CD4-positive, alpha-beta T cell treated with Interleukin-12 subunit alpha and Interleukin-12 subunit beta, for 1 hour (primary cell): ENCODE measurements at places on chromosomes 1 and 21.

DNA sequence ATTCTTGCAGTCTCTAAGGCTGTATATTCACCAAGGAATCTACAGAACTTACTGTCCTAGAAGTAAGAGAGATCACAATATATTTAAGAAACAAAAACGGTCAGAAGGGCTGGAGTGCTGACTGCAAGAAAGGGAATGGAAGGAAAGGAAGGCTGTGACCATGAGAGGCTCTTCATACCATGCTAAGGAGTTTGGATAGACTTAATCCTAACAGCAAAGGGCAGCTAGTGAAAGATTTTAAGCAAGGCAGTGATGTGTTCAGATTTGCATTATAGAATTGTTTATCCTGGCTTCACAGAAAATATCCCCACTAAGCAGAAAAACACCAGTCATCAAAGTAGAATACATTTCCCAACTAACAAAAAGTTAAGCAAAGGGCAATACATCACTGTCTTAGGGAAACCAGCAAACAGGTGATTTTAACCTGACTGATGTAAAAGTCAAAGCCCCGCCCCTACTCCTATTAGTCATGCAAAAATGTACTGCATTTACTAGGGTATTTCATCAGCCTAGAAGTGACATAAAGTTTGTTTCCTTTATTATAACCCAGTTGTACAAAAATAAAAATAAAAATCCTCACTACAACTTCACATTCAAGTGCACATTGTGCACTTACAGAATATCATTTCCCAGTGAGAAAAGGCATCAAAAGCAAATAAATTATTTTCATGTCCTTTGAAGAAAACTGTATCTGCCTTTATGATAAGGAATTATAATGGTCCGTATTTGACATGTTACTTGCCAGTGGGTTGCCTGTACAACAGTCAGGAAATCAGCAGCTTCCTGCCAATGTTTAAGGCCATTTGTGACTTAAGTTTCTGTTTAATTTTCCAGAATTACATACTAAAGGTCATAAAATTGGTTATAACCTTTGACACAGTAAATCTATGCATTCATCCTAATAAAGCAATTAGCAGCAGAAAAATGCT is 17.2 kb downstream of the JAK1 start:
- DNase-seq, result peak; percentile 20

GRCh38 chr1:110309139-110309538 is 30.0 kb upstream of the RBM15 start:
- no peak for DNase-seq

GRCh38 chr1:157682710-157683437 is 17.7 kb downstream of the FCRL3 start:
- DNase-seq, result no peak

DNA sequence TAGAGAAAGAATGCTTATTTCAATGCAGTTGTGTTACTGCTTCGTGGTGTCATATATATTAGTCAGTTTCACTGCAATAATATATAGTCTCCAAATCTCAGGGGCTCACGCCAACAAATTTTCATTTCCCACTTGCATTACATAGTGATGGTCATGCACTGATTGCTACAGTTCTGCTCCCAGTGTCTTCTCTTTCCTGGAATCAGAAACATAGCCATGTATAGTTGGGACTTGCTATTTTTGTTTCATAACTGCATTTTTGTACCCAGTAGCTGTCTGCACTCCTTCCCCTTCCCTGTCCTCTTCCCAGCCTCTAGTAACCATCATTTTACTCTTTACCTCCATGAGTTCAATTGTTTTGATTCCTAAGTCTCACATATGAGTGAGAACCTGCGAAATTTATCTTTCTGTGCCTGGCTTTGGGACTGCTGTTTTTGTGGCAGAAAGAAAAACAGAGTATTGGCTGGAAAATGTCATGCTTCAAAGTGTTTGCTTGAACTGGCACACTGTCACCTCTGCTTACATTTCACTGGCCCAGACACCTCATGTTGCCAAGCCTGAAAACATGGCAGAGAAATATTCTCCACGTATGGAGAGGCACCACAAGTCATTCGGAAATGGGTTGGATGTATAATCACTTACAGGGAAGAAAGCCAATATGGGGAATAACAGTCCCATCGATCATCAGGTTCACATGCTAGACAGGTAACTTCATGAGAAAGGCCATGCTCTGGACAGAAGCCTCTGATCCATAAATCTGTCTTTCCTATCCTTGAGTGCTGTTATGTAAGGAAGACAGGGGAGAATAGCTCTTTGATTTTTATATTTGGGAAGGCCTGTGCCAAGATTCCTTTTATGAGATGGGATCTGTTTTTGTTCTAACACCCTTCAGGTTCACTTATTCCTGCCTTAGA is 60.4 kb upstream of the BACH1 start:
- no peak for DNase-seq

DNA sequence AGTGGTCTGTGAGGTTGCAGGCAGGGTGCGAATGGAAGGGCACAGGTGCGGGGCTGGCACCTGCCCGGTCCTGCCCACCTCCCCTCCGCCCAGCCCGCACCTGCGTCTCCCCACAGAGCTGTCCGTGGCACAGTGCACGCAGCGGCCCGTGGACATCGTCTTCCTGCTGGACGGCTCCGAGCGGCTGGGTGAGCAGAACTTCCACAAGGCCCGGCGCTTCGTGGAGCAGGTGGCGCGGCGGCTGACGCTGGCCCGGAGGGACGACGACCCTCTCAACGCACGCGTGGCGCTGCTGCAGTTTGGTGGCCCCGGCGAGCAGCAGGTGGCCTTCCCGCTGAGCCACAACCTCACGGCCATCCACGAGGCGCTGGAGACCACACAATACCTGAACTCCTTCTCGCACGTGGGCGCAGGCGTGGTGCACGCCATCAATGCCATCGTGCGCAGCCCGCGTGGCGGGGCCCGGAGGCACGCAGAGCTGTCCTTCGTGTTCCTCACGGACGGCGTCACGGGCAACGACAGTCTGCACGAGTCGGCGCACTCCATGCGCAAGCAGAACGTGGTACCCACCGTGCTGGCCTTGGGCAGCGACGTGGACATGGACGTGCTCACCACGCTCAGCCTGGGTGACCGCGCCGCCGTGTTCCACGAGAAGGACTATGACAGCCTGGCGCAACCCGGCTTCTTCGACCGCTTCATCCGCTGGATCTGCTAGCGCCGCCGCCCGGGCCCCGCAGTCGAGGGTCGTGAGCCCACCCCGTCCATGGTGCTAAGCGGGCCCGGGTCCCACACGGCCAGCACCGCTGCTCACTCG is 23.3 kb downstream of the FTCD start:
- DNase-seq, result no peak

GRCh38 chr21:37454869-37455503 is 88.4 kb downstream of the DYRK1A start:
- DNase-seq, result no peak

GRCh38 chr21:18006691-18007090 is 187.5 kb upstream of the C21orf91 start:
- DNase-seq, result no peak

GRCh38 chr1:85830837-85831236 is 122.6 kb upstream of the ZNHIT6 start:
- DNase-seq, result no peak

GRCh38 chr21:34307991-34308532 is 55.7 kb upstream of the KCNE2 start:
- DNase-seq, result no peak

DNA sequence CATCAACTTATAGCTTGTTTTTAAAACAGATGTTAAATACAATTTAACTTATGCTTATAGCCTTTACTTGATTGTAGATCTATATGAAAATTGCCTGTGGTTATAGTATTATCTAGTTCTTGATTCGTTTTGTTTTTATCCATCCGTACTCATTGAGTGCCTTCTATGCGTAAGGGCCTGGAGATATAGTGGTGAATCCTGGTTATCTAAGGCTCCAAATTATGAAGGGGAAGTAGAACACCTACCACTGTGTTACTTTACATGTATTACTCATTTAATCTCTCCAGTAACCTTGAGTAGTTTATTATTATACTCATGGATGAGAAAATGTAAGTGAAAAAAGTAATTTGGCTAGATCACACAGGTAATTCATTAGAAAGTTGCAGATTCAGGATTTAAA is 121.8 kb downstream of the OSBPL9 start:
- DNase-seq, result no peak

GRCh38 chr1:23478896-23479665 is 4.9 kb downstream of the ASAP3 start:
- no peak for DNase-seq

- DNase-seq, result no peak
Measured at GRCh38 chr21:46091118-46091517, 6.8 kb upstream of the COL6A2 start.

- no peak for DNase-seq
Measured at GRCh38 chr1:93779540-93780165, 98.0 kb upstream of the BCAR3 start.

- no peak for DNase-seq
Measured at GRCh38 chr1:114043054-114043453, 63.8 kb downstream of the OLFML3 start.

DNA sequence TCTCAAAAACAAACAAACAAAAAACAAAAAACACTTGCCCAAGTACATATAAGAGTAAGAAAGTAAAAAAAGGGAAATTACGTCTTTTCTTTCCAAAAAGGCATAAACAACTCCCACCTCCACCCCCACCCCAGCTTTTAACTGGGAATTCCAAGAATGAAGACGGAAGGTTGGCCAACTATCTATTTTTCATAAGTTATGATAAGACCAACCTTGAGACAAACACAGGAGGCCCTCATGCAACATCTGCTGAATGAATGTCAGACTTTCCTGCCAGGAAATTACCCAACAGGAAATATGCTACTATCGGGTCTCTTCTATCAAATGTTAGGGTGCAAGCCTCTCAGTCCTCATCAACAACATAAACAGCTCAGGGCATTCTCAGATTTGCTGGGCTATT is 1.9 kb downstream of the BSDC1 start:
- no peak for DNase-seq

- no peak for DNase-seq
Measured at GRCh38 chr1:59692591-59692990, 122.2 kb upstream of the HOOK1 start.

DNA sequence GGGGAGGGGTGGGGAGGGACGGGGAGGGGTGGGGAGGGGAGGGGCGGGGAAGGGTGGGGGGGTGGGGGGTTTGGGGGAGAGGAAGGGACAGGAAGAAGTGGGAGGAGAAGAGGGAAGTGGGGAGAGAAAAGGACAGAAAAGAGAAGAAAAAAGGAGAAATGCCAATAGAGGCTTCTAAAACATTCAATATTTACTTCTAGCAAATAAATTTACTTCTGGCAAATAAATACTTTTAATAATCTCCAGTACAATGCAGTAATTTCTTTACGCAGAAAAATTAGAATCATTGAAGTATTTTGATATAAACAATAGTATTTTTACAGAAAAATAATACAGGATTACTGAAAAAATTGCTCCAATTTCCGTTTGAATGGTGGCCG is 9.4 kb upstream of the GPR161 start:
- no peak for DNase-seq

GRCh38 chr1:168664069-168664834 is 64.8 kb downstream of the DPT start:
- no peak for DNase-seq

DNA sequence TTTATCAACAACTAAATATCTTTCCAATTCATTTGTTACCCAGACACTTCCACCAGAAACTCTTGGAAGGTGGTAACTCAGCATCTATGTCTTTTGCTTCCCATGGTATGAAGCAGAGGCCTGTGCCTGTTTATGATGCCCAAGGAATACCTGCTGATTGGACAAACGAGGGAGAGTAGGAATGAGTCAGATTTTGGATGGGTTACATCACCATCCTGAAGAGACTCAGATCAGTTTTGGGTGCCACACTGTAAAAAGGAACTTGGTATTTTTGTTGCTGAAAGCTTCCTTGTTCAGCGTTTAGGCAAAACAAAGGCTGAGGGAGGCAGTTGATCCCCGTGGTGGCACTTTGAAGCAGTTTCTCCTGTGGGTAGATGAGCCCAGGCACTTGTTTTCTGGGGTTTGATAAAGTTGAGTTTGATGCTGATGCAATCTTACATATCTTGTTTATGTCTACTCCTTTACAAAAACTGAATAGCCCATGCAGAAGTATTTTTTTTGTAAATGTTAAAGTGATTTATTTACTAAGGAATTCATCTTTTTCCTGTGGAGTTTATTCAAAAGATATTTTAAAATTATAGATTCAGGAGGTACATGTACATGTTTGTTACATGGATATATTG is 26.7 kb upstream of the CYP4X1 start:
- DNase-seq, result no peak

GRCh38 chr1:241533326-241534115 is 1.3 kb downstream of the KMO start:
- no peak for DNase-seq

DNA sequence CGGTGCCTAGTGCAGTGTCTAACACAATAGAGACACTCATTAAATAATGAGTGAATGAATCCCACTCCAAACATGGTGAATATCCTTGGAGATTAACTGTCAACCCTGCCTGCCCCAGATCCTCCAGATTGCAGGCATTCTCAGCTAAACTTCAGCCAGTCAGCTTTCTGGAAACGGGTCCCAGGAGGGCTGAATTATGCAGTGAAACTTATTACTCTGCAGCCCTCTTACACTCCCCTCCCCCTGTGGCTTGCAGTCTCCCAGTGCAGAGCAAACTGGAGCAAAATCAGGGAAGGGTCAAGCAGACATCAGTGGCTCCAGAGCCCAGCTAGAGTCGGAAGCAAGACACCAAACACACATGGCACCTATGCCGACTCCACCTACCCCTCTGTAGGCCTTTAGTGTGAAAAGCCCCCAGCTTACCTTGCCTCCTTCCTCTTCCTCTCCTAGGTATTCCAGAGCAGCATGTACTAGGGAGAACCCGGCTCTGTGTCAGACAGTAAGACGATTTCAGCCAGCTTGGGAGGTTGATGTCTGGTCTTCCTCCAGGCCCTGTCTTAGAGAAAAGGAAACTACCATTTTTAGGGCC is 6.5 kb upstream of the RGS16 start:
- DNase-seq, result no peak

GRCh38 chr1:107183011-107183410 is 42.2 kb downstream of the NTNG1 start:
- DNase-seq, result no peak

DNA sequence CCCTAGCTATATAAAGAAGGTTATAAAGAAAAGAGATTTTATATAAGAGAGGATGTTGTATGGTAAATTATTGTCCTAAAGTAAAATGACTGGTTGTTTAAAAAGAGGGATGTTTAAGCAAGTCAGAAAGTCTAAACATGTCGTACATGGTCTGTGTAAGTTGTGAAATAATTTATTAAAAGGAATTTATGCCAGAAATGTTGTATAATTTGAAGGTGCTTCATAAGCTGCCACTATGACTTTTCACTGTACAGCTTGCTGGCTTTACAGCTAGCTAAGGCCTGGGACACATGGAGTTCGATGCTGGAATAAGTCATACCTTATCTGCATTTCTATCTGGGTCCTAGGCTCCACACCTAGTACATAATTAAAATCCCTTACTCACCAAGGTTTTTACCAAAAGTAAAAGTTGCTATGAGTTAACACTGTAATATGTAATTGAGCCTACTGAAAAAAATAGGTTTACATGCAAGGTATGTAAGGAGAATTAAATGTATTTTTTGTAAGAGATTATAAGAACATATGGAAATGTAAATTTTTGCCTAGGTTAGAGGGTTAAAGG is 59.0 kb upstream of the EDEM3 start:
- no peak for DNase-seq

GRCh38 chr1:89955311-89956205 is 39.4 kb upstream of the ZNF326 start:
- DNase-seq, result no peak
